Left ventricle myocardium inferior (tissue), 1 donor: ENCODE measurements at places on chromosomes 7 and 10. TPM values are rescaled to one million over a fixed set of nuclear protein-coding genes. Genes with fewer than 3 reads are reported as not detected.

DNA sequence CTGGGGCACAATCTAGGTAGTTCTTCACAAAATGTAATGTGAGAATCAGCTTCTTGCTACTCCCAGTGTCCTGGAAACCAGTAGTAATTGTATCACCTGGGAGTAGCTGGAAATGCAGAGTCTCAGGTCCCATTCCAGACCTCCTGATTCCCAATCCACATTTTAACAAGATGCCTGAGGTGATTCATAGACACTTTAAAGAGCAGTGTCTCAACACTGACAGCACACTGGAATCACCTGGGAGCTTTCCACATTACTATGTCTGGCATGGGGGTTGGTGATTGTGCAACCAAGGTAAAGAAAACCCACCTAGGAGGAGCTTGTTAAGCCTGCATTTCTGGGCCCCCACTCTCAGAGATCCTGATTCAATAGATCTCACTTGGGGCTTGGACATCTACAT, 11.1 kb downstream of the DPY19L1 start:
- H3K27me3 ChIP-seq = no peaks in the 10 kb centered on the region
- peaks cover 18% of the 10 kb centered on the region for H3K4me1 ChIP-seq
- no peak overlapping the region for H3K4me3 ChIP-seq
- no peak for DNase-seq
- H3K36me3 ChIP-seq = no peaks in the 10 kb centered on the region

GRCh38 chr7:149761307-149761706, 12.1 kb downstream of the ZNF467 start:
- DNase-seq = no peak
- peaks cover 8% of the 10 kb centered on the region for H3K36me3 ChIP-seq
- no peak overlapping the region for H3K4me3 ChIP-seq
- peaks cover 33% of the 10 kb centered on the region for H3K27me3 ChIP-seq
- no peak overlapping the region for H3K27ac ChIP-seq
- peaks cover 17% of the 10 kb centered on the region for H3K4me1 ChIP-seq

PPIF gene
- 150 TPM for total RNA-seq

GRCh38 chr7:107661081-107661864, 645 bp downstream of the SLC26A4 start:
- H3K27me3 ChIP-seq = peaks cover 25% of the 10 kb centered on the region
- peak overlapping the region; percentile 71 for H3K4me3 ChIP-seq
- no peak overlapping the region for H3K27ac ChIP-seq
- no peaks in the 10 kb centered on the region for H3K36me3 ChIP-seq

DNA sequence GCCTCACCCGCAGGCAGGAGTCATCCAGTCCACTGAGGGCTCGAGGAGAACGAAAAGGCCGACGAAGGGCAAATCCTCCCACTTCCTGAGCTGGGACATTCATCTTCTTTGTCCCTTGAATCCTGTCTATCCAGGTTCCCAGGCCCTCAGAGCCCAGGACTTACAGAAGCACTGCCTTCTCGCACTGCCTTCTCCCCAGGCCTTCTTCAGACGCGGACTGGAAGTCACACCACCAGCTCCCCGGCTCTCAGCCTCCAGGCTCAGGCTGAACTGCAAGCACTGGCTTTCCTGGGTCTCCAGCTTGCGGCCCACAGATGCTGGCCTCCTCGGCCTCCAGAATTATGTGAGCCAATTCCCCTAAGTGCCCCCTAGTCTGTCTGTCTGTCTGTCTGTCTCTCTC, 6.4 kb upstream of the MMP21 start:
- no peaks in the 10 kb centered on the region for H3K27me3 ChIP-seq
- no peak overlapping the region for H3K27ac ChIP-seq
- DNase-seq = no peak
